ENCODE measurements at places on chromosomes 1 and 21.

DNA sequence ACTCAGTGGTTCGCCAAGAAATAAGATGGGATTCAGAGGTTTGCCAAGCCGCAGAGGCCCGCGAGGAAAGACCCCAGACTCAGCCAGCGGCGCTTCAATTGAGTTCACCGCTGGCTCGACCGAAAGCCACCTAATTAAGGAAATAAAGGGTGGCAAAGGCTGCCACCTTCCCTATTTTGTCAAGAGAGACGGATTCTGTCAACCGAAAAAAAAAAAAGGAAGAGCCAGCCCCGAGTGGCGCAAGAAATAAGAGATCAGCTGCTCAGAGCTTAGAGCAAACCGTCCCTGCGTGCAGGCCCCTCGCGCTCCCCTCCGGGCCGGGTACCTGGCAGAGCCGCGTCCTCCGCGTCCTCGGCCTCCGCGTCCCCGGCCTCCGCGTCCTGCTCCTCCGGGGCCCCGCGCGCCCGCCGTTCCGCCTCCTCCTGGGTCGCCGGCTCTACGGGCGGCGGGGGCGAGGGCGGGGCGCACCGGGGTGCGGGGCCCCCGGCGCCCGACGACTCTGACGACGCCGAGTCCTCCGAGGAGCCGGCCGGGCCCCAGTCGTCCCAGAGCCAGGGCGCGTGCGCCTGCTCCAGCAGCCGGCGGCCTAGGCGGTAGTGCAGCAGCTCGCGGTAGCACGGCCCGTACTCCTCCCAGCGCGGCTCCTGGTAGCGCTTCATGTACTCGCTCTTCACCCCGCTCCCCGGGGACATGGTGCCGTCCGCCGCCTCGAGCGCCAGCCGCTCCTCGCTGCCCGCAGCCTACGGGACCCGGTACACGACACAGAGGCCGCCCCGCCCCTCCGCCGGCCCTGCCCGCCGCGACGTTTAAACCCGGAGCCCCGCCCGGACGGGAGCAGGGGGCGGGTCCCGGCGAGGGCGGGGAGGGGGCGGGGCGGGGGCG is 832 bp downstream of the CCSAP start:
- peak; percentile 89 for DNase-seq

DNA sequence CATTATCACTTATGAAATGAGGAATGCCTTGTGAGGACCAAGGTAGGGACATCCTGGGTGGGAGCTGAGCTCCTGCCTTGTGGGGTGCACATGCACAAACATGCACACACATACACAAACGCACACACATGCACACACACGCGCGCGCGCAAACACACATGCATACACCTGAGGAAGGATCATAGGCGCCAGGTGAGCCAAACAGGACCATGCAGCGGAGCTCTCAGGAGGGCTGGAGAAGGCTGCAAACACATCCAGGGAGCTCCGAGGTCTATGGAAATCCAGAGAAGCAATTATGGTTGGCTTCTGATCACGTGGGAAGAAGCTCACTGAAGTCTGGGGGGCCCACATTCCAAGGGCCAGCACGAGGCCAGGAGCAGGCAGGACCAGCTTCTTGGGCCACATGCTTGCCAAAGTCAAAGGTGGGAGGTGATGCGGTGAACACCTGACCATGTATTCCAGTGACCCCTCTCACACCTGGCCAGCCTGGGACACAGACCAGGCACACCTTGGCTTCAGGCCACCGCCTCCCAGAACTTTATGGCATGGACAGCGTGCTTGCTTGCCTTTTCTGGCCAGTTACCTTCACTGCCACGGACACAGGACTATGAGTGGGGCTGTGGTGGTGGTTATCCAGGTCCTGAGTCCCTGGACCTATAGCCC is 13.6 kb downstream of the GPR137B start:
- no peak for DNase-seq

GRCh38 chr1:228735871-228736586 is 750 bp downstream of the RHOU start:
- no peak for DNase-seq

GRCh38 chr1:61446531-61446991 is 278.4 kb downstream of the TM2D1 start:
- no peak for DNase-seq

GRCh38 chr1:100147875-100148274 is 14.9 kb downstream of the TRMT13 start:
- no peak for DNase-seq

DNA sequence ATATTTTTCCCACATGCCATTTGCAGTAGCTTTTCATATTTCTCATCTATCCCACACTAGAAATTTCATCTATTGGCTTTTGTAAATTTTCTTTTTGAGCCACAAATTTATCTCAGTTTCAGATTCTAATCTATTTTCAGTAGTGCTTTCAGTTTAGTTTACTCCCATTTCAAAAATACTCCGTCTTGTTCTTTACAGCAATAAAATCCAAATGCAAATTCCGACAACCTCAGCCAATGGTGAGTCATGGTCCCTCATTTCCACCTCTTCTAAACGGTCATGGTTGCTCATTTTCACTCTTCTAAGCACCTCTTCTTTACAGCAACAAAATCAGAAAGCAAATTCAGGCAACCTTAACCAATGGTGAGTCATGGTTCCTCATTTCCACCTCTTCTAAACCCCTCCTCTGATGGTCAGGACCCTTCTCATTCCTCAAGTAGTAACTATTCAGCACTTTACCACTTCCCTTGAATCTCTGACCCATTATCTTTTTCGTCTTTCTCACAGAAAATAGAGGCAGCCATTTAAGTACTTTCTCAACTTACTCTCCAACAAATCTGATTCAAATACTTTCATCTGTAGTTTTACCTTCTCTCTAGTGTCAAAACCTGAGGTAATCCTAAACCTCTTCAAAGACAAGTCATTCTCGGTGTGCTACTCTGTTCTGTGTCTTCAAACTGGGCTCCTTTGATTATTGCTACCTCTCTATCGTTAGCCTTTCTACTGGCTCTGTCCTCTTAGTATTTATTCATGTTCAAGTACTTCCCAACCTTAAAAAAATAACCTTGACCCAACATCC is 34.4 kb downstream of the C21orf91 start:
- DNase-seq, result no peak

DNA sequence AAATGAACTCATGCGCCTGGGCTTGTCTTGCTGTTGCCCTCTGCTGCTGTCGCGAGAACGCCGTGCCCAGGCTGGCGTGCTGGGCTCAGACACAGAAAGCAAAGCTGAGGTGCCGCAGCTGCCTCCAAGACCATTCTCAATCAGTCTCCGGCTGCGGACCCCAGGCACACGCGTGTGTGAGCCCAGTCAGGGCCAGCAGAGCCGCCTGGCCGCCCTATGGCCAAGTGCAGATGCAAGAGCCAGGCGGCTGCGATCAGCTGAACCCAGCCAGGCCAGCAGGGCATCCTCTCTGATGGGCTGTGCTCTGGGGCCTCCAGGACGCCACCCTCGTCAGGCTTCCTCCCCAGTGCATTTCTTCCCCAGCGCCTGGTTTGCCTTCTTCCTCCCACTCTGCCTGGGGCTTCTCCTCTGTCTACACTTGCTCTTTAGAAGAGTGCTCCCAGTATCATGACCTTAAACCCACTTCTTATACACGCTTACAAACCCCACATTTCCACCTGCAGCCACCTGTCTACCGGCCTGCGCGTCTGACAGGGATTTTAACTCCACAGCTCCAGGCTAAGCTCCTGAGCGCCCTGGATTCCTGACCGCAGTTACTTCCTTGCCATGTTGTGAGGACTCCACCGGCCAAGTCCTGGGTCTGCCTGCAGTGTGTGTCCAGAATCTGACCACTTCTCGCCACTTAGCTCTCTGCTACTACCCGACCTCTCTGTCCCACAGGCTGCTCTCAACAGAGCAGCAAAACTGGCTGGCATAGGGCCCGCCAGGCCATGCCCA is 21.7 kb upstream of the LRRC47 start:
- no peak for DNase-seq

- no peak for DNase-seq
These were observed 101.9 kb downstream of the SLC45A1 start for GRCh38 chr1:8419861-8420260.

DNA sequence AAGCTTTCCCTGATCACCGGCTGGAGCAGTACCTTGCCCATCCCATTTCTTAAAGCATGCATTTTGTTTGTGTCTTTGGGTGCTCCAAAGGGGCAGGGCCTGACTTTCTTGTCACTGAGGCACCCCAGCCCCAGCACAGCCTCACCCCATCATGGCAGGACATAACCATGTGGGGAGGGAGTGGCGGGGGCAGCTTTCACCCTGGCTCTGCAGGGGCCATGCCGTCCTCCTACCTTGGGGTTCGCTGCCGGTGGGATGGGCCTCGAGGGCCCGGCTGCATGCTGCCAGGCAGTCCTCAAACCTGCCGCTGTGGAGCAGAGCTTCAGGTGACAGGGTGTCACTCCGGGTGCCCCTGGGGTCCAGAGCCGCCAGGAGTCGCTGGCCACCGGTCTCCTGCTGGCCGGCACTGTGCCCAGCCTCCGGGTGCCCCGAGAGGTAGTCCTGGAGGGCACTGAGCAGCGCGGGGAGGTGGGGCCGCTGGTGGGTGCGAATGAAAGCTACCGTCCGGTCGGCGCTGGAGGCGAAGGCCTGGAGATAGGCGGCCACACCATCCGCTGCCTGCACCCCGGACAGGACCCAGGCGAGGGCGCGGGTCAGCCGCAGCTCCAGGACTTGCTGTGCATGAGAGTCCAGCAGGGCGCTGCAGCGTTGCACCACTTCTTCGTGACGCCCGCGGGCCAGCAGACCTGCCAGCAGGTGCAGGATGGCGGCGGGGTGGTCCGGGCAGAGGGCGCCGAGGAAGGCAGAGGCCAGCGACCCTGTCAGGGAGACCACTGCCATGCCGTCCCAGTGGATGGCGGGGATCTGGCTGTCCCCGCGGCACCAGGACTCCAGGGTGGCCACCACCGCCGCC is 1.5 kb downstream of the TTC34 start:
- no peak for DNase-seq

DNA sequence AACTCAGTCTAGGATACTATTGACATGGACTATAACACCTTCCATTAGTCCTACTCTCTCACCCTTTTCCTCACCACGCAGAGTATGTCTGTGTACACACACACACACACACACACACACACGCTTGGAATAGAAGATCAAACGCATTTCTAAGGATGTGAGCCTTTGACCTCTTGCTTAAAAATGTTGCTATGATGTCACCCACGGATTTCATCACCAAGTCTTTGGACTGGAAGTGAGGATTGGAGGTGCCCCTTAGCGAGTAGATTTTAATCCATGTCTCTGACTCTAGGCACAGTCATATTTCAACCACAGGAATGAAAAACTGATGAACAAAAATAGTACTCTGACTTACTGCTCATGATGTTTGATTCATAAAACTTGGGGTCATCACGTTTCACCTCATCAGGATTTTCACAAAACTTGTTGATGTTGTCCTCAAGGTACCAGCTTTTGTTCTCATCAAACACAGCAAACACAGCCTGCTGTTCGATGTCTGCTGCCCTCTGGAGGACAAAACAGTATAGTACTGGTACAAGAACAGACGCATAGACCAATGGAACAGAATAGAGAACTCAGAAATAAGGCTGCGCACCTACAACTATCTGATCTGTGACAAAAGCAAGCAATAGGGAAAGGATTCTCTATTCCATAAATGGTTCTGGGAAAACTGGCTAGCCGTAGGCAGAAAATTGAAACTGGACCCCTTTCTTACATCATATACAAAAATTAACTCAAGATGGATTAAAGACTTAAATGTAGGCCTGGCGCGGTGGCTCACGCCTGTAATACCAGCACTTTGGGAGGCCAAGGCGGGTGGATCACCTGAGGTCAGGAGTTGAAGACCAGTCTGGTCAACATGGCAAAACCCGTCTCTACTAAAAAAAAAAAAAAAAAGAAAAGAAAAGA is 39.9 kb downstream of the F5 start:
- DNase-seq, result peak; percentile 81

GRCh38 chr1:3158347-3158746 is 89.3 kb downstream of the PRDM16 start:
- no peak for DNase-seq

- peak; percentile 75 for DNase-seq
These were observed 40.7 kb downstream of the ARHGEF10L start for GRCh38 chr1:17579951-17580939.

DNA sequence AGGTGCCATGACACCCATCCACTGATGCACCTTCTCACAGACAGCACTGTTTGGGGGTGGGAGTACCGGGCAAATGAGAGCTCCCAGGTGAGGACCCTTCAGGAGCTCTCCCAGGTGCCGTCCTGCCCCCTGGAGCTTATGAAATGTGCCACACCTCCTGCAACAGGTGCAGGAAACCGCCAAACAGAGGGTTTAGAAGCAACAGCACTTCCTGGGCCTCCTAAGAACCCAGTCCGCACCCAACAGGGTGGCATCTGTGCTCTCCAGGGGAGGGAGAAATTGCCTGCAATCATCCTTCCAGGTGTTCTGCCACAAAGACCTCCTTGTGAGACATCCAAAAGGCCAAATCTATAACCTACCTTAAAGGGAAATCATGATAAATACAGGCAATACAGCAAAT is 87.7 kb upstream of the ATP1B1 start:
- DNase-seq, result no peak

DNA sequence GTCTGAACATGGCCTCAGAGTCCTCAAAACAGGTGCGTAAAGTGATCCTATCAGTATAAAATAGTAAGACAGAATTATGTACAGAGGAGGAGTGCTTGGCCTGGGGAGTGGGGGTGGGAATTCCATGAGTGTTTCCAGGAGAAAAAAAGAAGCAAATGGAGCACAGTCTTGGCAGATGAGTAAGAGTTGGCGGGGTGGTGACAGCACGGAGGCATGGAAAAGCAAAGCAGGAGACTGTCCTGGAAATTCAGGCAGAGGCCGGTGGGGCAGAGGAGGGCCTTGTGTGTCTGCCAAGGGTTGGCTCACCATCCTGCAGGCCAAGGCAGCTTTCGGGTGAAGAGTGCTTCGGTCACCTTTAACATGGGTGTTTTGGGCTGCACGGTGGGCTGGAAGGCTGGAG is 63.4 kb downstream of the OPTC start:
- DNase-seq, result no peak

- DNase-seq, result no peak
These were observed 18.6 kb downstream of the AK2 start for GRCh38 chr1:33018112-33018511.

GRCh38 chr1:207017615-207018559 is 14.7 kb downstream of the C1orf116 start:
- DNase-seq, result no peak

DNA sequence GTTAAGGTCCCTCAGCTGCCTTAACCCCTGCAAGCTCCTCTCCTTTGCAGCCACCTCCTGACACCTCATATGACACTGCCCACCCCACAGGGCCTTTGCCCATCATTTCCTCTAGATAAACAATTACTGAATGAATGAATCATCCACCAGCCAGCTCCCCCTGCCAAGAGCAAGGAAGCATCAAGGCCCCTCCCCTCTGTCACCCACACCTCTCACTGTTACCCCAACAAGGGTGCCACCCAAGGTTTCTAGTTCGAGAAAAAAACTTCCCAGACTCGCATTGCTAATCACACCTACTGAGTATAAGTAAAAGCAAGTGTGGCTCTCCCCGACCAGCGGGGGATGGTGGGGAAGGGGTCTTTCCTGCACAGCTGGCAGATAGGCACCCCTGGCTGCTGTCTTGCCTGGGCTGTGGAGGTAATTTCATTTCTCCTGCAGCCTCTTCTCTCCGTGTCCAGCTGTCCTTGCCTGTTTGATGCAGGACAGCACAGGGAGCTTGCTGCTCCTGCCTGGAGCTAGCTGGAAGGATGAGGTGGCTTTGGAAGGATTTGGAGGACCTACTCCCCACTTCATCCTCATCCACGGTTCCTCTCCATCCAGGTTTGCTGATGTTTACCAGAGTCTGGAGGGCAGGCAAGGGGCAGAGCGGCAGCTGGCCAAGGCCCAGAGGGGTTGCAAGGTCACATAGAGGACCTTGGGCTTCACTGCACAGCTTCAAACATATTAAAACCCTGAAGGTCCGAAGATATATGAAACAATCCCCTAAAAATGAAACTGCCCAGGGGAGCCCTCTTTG is 33.1 kb upstream of the LBR start:
- no peak for DNase-seq

GRCh38 chr1:159851407-159851806 is 11.1 kb downstream of the VSIG8 start:
- no peak for DNase-seq

All from NCI-H526 (cell line).